ENCODE measurements at places on chromosomes 1 and 21.

- DNase-seq, result no peak
Measured at GRCh38 chr1:109116286-109116685, 2.4 kb downstream of the ELAPOR1 start.

- no peak for DNase-seq
Measured at GRCh38 chr1:150150133-150151021, 661 bp downstream of the PLEKHO1 start.

DNA sequence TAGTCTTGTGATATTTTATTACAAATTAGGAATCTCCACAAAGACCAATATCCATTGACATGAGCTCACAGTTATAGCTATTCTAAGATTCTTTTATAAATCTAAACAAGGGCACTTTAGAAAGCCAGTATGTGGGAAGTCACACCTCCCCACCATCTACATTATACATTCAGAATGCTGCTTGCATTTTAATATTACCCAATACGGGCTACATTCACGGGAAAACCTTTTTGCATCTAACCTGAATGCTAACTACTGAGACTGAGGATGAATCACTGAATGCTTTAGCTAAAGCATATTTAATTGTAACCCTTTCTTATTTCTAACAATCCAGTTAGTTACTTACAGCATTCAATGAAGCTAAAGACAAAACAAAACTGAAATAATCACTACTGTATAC is 53.1 kb downstream of the PCSK9 start:
- no peak for DNase-seq

- DNase-seq, result no peak
Measured at GRCh38 chr1:155226910-155227260, 18.4 kb downstream of the MTX1 start.

GRCh38 chr1:47223921-47224675 is 7.9 kb downstream of the TAL1 start:
- peak; percentile 32 for DNase-seq

GRCh38 chr1:74703386-74704182 is 29.3 kb downstream of the CRYZ start:
- no peak for DNase-seq

- DNase-seq, result no peak
Measured at GRCh38 chr21:33886321-33886720, 29.3 kb downstream of the ATP5PO start.

GRCh38 chr1:245645406-245645805 is 490.6 kb downstream of the KIF26B start:
- no peak for DNase-seq

GRCh38 chr1:97660431-97661105 is 260.3 kb downstream of the DPYD start:
- DNase-seq, result no peak

DNA sequence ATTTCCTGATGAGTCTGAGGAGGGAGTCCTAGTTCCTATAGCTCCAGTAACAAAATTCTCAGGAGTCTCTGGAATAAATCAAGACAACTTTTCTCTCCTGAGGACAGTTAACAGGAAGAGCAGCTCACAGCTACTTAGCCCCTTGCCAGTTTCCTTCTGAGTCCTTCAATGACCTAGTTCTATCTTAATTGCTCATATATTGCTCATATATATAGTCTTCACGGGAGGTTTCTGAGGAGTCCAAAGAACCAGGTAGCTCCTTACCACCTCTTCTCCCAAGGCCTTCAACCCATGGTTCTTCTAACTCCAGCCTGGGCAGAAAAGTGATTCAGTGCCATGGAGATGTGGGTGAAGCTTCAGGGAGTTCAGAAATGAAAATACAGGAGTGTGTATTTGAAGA is 4.6 kb downstream of the AMIGO1 start:
- DNase-seq, result no peak

- no peak for DNase-seq
Measured at GRCh38 chr1:23427550-23427949, 3.0 kb upstream of the TCEA3 start.

DNA sequence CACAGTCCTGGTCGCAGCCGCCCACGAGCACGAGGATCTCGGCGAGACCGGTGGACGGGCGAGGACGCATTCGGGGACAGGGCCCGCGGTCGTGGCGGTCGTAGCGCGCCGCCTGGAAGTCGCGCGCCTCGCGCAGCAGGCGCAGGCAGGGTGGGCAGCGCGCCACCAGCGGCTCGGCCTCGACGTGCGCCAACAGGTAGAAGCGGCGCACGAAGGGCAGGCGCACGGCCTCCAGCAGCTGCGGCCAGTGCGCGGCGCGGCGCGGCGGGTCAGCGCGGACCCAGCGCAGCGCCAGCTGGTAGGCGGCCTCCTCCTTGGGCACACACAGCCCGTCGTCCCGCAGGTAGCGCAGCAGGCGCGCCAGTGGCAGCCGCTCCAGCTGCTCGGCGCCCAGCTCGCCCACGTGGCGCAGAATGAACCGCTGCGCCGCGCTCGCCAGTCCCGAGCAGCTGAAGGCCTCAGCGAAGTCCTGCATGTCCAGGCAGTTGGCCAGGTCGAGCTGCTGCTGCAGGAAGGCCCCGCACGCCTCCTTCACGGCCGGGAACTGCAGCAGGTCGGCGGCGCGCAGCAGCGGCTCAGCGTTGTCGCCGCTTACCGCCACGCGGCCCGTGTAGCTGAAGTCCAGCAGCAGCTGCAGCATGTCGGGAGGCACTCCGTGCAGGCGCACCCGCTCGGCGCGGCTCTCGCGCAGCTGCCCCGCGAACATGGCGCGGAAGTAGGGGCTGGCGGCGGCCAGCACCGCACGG is 573 bp downstream of the KLHL21 start:
- peak; percentile 67 for DNase-seq

DNA sequence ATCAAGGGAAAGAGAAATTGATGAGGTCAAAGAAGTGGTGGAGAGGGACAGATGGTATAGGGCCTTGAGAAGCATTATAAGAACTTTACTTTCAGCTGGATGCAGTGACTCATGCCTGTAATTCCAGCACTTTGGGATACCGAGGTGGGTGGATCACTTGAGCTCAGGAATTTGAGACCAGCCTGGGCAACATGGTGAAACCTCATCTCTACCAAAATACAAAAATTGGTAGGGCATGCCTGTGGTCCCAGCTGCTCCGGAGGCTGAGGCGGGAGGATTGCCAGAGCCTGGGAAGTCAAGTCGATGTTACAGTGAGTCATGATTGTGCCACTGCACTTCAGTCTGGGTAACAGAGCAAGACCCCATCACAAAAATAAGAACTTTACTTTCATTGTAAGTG is 5.7 kb downstream of the TMEM50A start:
- DNase-seq, result no peak

- no peak for DNase-seq
Measured at GRCh38 chr21:38140207-38140903, 116.4 kb upstream of the KCNJ15 start.

DNA sequence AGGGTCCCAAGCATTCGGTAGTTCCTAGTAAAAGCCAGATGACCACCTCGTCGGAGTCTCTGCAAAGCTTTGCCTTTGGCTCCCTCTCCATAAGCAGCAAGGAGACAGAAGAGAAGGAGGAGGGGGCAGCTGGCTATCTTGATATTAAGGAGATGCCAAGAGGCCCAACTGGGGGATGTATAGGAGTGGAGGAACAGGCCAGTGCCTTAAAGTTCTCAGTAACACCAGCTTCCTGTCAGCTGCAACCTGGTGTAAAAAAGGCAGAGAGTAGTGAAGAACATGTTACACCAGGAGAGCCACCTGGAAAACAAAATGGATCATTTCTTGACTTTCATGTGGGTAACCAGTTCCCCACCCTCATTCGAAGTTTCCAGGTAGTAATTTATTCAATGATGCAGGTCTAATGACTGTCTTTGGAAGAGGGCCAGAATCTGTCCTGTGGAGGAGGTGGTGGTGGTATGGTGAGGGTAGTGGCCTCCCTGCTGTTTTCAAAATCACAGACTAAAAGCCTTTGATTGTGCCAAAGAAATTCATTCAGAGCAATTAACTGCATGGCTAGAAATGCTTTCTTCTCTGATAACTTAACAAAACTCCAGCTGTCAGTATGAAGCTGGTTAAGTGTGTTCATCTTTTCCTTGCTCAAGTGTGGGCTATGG is 27.3 kb downstream of the TMEM200B start:
- DNase-seq, result no peak

- DNase-seq, result no peak
Measured at GRCh38 chr1:20347699-20348098, 57.0 kb downstream of the VWA5B1 start.

DNA sequence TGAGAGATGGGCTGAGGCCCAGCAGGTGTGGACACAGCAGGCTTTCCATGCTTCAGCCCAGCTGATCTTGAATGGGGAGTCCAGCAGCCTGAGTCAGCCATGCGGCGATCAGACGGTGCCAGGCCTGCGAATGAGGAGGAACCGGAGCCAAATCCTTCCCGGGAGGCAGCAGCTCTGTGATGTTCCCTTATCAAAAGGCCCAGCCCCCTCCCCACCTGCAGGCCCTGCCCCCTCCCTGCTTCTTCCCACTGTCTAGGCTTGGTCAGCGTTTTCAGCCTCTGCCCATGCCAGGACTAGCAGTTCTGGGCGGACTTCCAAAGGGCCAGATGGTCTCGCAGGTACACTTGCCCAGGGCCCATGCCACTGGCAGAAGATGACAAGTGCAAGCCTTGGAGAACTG is 253.8 kb downstream of the KAZN start:
- no peak for DNase-seq

GRCh38 chr1:102872526-102872925 is 235.8 kb downstream of the COL11A1 start:
- DNase-seq, result no peak

DNA sequence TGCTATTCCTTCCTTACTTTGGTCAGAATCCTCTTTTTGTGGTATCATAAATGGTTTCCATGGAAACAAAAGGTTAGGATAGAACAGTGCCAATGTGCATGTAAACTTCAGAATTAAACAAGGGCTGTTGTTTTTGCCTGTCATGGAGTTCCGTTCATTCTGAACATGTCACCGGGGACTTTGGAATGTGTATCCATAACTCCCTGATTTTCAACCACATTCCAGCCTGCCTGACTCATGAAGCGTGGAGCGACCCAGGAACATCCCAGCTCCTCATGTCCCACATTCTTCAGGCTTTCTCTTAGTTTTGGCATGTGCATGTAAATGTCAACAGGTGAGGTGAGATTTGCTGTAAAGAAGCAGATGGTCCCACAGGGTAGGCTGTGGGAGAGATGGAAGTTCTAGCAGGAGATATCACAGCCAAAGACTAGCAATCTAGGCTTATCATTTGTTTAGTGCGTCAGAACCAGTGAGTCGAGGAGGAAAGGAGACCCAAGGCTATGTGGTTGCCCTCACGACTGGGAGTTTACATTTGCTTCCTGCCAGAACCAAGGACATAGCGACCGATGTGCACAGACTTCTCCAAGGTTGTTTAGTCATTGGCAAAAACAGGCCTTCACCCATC is 23.0 kb upstream of the DNAJC11 start:
- DNase-seq, result no peak

DNA sequence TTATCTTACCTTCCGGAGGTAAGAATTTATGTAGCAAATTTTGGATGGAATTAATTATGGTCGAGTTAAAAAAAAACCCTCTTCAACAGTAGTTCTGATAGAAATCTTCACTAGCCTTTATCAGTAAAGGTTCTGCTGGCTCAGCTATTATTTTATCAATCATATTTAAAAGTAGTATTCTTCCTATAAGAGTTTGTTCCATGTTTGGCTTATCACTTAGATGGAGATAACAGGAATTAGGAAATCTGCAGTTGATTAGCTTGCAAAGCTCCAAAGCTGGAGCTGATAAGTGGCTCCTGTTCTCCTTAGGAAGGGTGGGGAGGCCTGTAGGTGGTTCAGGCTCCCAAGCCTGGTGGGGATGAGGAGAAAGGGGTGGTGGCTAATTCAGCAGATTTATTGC is 31.5 kb upstream of the DUSP10 start:
- DNase-seq, result no peak

- DNase-seq, result no peak
Measured at GRCh38 chr21:38478782-38479181, 19.5 kb downstream of the ERG start.

DNA sequence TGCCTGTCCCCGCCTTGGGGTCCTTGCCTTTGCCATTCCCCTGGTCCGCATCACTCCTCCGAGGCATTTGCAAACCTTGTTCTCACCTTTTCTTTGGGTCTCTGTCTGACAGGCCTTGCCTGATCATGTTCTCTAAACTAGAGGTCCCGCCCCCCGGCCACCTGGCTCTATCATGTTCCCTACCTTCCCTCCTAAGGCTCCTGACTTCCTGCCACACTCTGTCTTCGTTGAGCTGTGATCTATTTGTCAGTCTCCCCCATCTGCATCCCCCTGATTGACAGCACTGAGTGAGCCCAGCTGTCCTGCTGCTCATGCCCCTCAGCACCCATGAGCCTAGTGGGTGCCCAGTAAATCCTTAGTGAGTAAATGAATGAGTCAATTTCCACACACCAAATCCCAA is 22.8 kb downstream of the ERG start:
- no peak for DNase-seq

DNA sequence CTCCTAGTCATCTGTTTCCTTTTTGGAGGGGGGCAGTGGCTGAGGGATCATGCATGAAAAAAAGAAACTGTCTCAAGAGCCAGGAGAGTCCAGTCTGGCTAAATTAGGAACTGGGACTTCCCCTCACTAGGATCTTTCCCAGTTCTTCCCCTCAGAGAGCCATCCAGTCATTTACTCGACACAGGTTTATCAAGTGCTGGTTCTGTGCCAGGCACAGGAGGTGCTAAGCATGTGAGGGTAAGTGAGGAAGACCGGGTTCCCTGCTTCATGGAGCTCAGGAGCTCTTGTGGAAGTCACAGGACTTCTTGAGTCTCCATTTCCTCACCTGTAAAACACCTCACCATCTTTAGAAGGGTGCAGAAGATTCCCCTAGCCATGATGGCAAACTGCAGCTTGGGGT is 8.6 kb upstream of the NUAK2 start:
- no peak for DNase-seq

DNA sequence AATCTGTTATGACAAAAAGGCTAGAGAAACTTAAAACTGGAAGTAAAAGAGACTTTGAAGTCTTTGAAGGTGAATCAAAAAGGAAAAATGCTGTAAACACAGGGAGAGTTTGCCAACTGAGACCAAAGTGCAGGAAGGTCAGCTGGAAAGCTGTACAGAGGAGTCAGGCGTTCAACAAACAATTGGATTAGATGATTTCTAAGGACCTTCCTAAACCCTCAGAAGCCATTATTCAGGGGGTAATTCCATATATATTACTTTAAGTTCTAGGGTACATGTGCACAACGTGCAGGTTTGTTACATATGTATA is 156.8 kb downstream of the ZBTB18 start:
- no peak for DNase-seq

- DNase-seq, result no peak
Measured at GRCh38 chr1:115557715-115558114, 84.1 kb upstream of the VANGL1 start.

Data from liver (tissue), 10 donors.